ENCODE measurements at places on chromosomes 1 and 21.
A peak's percentile ranks its signal among the peaks of the same experiment; 100 is the strongest.

- DNase-seq, result no peak
Measured at GRCh38 chr1:45393718-45394302, 53.6 kb upstream of the MUTYH start.

DNA sequence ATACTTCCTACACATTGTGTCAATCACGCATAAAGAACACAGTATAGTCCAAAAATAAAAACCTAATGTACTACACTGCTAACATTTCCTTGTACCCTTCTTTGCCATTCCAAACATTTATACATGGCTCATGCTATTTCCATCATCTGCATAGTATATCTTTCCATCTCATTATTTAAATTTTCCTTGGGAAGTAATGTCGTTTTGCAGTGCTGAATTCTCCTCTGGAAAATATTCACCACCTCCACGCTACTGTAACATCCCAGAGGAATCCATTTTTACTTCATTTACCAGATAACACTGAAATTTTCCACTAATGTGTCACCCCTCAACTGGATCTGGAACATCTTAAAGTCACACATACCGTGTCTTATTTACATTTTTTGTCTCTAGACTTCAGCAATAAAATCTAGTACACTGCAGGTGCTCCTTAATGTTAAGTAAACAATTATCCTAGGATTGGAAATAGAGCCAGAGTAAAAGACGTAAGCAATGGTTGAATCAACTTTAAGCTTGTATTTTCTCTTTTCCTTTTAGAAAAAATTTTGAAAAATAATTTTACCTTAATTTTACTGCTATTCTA is 881.0 kb downstream of the AMY1C start:
- DNase-seq, result no peak

DNA sequence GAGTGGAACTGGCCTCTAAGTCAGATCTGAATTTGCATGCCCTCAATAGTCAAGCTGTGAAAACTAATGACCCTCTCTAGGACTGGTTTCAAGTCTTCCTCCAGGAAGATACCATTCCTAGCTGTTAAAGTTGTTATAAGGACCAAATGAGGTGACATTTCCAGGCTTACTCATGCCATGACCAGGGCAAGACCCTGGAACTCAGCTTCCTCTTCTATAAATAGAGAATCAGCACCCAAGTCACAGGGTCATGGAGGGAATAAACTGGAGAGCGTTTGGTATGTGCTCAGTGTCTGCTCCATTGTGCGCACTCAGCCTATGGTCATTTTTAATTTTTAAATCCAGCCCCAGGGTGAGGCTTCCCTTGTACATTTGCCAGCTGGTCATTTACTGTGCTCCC is 2.5 kb downstream of the S100A9 start:
- DNase-seq, result no peak

DNA sequence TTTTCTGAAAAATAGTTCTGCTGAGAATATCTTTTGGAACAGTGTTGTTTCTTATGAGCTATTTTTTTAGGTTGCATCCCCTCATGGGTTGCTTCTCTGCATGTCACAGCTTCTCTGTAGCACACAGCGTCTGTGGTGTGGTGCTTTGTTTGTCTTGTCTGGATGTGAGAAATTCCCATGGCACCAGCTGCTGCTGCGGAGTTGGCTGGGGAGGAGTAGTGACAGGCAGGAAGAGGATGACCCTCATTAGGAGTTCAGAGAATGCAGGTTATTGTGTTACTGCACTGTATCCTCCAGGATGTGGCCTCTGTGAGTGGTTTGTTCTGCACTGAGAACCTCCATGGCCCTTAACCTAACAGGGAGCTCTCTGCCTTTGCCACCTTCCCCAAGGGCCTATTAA is 64.8 kb downstream of the TSEN15 start:
- DNase-seq, result no peak

- no peak for DNase-seq
Measured at GRCh38 chr1:36161641-36162531, 5.9 kb downstream of the MAP7D1 start.

GRCh38 chr1:119861547-119861946 is 34.8 kb downstream of the ADAM30 start:
- DNase-seq, result no peak

DNA sequence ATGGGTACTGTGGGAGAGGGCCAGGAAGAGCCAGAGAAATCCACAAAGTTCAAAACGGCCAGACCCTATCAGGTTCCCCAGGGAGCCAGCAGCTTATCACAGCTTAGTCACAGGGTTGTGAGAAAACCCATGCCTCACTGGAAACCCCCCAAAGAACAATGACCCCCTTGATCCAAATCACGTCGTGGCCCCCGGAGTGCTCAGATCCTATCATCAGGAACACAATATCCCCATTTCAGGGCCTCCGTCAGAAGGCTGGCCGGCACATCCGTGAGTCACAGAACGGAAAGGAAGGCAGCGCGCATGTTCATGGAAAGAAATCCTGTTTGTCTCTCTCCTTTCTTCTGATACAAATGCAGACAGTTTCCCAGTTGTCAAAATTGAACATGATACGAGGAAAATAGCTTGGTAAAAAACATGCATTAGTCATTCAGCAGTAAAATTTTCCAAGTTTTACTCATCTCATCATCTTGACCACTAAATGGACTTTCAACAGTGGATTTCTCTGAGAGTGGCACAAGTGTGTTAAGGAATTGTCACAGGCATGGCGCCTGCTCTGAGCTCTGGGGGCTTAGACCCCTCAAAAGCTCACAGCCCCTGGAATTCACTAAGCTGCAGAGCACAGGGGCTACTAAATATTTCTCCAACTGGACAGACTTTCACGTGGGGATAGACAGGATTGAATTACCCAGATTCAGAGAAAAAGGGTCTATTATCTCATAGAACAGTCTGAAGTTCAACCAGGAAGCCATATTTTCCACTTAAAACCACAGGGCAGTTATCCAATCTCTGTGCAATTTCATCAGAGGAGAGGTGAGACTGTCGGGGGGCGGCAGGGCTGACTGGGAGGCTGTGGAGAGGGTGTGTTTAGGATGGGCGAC is 124.8 kb downstream of the RIPK4 start:
- no peak for DNase-seq

DNA sequence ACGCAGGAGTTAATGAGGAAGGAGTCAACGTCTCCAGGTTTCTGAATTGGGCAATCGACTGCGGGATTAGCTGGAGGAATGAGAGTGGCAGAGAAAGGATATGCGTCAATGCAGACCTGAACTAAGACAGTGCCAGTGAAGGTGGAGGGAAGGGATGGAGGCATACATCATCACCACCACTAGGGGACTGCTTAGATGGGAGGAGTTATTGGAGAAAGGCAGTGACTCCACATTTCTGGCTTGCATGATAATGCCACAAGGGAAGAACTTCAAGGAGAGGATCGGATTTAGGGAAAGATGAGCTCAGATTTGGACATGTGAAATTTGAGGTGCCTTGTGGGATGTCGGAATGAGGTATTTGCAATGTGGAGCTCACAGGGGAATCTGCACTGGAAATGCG is 17.5 kb downstream of the VASH2 start:
- DNase-seq, result peak; percentile 9

DNA sequence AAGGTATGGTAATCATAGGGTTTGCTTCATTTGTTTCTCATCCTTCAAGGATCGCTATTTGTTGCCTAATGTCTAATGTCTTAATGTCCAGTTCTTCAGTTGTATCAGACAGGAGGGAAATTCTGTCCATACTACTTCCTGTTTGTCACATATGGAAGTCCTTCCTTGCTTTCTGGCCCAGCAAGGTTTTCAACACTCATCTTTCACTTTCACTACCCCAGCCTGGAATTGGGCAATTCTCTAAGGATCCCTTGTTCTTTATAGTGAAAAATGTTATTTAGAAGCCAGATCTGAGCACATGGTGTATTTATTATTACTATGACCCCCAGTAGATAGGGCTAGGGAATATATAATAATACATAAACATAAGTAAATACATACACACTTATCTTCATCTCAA is 50.6 kb upstream of the SLC35A3 start:
- no peak for DNase-seq

DNA sequence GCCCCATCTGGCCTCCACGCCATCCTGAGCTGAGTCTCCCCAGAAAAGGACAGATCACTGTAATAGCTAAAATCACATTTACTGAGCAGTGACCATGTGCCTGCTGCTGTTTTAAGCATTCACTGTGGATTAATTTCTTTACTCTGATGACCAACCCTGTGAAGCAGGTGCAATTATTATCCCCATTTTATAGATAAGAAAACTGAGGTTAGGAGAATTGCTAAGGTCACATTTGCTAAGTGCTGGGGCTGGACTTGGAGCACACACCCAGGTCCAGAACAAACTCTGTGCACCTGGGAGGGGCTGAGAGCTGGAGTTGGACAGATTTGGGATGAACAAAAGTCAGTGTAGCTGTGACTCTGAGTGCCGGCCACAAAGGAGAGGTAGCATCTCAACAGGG is 58.0 kb downstream of the SDC3 start:
- no peak for DNase-seq

DNA sequence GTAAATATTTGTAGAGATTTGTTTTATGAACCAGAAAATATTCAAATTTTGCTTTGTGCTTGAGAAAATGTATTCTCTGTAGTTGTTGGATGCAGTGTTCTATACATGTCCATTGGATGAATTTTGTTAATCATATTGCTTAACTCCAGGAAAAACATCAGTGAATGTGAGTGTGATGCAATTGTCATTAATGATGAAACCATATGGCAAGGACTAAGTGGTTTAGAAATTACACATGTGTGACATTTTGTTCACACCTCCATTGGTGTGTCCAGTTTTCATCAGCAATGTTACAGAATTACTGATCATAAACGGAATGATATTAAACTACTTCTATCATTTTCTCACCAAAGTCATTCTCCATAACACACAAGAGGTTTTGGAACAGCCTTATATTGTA is 151.8 kb upstream of the ST6GALNAC5 start:
- DNase-seq, result no peak

DNA sequence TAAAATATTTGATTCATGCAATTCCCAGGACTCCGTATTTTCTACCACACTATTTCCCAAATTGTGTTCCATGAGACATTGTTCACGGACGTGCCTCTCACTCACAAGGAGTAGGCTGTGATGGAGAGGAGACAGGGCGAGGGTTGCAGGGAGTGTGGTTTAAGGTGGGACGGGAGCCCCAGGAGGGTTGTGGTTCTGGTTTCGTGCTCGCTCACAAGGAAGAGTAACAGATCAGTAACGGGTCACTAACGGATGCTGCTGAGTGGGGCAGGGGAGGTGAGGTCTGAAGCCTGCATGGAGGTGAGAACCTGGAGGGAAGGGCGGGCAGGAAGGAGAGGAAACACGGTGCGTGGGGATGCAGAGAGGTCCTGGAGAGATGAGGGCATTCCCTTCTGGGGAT is 28.8 kb downstream of the TFF3 start:
- DNase-seq, result no peak

DNA sequence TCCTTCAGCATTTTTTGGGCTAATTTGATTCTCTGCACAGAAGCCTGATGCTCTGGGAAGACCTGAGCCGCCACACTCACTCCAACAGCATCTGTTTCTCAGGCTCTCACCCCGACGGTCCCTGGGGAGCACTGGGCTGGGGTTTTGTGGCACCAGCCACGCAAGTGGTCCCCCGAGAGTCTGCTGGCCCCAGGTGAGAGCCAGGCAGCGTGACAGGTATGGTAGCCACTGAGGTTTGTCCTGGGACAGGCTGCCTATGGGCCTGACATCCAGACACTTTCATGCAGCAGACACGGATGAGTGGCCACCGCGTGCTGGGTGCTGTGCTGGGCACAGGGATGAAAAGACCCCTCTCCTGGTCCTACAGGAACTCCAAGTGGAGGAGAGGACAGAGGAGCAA is 11.0 kb downstream of the AJAP1 start:
- no peak for DNase-seq

DNA sequence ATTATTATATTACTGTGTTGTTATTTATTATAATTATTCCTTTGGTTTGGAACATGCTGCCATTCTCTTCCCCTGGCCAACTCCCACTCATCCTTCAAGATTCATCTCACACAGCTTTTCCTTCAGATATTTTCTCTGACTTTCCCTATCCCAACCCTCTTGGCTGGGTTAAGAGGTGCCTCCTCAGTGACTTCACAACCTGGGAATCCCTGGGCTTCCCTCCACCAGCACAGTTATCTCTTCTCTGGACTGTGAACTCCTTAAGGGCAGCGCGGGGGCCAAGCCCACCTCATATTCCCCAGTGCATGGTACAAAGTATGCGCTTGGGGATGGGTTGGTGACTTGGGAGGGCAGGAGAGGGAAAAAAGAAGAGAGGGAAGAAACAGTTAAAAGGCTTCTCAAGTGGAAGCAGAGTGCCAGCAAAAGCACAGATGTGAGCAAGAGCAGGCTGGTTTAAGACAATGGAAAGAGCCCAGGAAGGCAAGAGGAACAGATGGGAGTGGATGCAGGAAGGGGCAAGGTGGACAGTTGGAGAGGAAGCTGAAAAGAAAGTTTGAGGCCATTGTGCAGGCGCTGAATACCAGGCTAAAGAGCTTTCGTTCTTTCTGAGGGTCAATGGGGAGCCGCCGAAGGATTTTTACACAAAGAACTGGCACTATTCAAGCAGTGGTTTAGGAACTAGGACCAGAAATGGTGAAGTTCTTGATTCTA is 132.3 kb downstream of the BEND5 start:
- no peak for DNase-seq

- no peak for DNase-seq
Measured at GRCh38 chr1:43956234-43956633, 9.5 kb downstream of the IPO13 start.

- peak; percentile 71 for DNase-seq
Measured at GRCh38 chr1:15538771-15539170, 12.1 kb downstream of the DNAJC16 start.
